ENCODE measurements at places on chromosomes 5 and 9. TPM values are rescaled to one million over a fixed set of nuclear protein-coding genes. Genes with fewer than 3 reads are reported as not detected.

Gene GCNT1
- 8.6 TPM for total RNA-seq

DNA sequence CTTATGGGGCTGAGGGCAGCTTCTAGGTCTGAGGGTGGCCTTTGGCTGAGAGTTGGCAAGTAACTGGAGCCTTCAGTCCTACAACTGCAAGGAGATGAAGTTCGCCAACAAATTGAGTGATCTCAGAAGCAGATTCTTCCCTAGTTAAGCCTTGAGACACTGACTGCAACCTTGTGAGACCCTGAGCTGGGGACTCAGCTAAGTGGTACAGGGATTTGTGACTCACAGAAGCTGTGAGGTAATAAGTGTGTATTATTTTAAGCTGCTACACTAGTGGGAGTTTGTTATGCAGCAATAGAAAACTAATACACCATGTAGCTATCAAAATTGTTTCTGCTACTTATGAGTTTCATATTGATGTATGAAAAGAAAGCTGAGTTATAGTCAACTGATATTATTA lies 279.2 kb downstream of the PIK3R1 start:
- H3K4me3 ChIP-seq = no peak overlapping the region
- DNase-seq = no peak
- no peaks in the 10 kb centered on the region for H3K27me3 ChIP-seq
- H3K27ac ChIP-seq = no peak overlapping the region

DNA sequence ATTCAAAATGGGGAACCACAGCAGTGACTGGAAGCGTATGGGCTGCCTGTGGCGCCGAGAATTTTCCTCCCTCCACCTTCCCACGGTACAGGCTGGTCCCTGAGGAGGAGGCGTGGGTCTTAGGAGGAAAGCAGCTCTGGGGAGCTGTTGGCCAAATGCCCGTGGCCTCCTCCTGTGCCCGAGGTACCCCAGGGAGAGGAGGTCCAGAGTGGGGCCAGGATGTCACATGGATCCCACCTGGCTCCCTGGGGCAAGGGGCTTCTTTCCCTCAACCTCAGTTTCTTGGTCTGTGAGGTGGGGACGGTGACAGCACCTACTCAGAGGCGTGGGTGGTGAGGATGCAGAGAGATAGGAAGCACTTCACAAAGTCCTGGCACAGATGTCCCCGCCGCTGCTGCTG lies 16.5 kb downstream of the PRRX2 start:
- H3K36me3 ChIP-seq = no peaks in the 10 kb centered on the region
- no peak for DNase-seq
- peaks cover 22% of the 10 kb centered on the region for H3K4me1 ChIP-seq
- no peak overlapping the region for H3K27ac ChIP-seq
- H3K4me3 ChIP-seq = no peak overlapping the region

GRCh38 chr9:123649909-123650308 lies 280.0 kb downstream of the DENND1A start:
- no peaks in the 10 kb centered on the region for H3K27me3 ChIP-seq
- H3K4me1 ChIP-seq = no peaks in the 10 kb centered on the region
- DNase-seq = no peak
- no peak overlapping the region for H3K4me3 ChIP-seq

- DNase-seq = no peak
- H3K4me1 ChIP-seq = peaks cover 16% of the 10 kb centered on the region
- no peak overlapping the region for H3K27ac ChIP-seq
- H3K36me3 ChIP-seq = no peaks in the 10 kb centered on the region
Measured at GRCh38 chr9:5453673-5454072, 3.3 kb downstream of the CD274 start.

GRCh38 chr5:83964271-83964670 lies 243.6 kb upstream of the HAPLN1 start:
- H3K4me1 ChIP-seq = peaks cover 23% of the 10 kb centered on the region
- H3K4me3 ChIP-seq = no peak overlapping the region
- peaks cover 24% of the 10 kb centered on the region for H3K36me3 ChIP-seq
- no peaks in the 10 kb centered on the region for H3K27me3 ChIP-seq
- H3K27ac ChIP-seq = no peak overlapping the region

Data from osteocyte (in vitro differentiated cells).